ENCODE measurements at places on chromosomes 1 and 21.

DNA sequence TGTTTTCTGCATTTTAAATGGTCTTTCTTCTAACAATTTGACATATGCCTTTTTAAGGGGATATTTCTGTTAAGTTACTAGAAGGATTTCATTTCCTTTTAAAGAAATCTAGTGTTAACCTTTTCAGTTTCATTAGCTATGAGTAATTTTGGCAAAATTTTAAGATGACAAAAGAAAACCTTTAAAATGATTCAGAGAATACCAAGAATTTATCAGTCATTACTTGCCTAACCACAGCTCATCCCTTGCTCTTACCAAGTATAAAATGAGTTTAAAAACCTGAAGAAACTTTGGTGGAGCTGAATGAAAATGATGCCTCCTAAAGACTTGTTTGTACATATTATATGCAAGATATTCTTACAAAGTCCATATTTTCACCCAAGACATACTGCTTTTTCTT is 101.7 kb downstream of the NEK7 start:
- DNase-seq: no peak

GRCh38 chr21:26491663-26492062 is 81.4 kb downstream of the CYYR1 start:
- no peak for DNase-seq

GRCh38 chr1:117146072-117146471 is 24.5 kb upstream of the TRIM45 start:
- DNase-seq: no peak

DNA sequence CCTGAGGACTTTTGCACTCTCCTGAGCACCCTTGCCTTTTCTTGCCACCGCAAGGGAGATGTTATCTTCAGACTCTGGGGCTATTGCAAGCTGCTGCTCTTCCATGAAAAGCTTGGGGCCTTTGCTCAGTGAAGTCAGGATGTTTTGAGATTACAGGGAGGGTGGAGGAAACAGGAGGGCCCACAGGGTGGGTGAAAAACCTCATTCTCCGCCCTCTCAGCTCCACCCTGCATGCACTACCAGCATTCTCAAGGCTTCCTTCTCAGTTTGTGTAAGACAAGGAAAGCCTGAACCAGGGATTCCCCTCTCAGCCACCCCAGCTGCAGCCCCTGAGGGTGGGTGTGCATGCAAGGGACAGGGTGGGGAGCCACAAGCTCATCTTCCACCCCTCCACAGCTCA is 25.8 kb upstream of the ZNF648 start:
- no peak for DNase-seq

All from stimulated activated naive B cell treated with anti-CD40 and anti-IgM and Interleukin-4, amounts not matched to agents 10 μg/mL and 1 μg/mL and 100 μg/mL, for 72 hours (primary cell).